ENCODE measurements at places on chromosomes 3 and 15. TPM values are rescaled to one million over a fixed set of nuclear protein-coding genes. Genes with fewer than 3 reads are reported as not detected.

DNA sequence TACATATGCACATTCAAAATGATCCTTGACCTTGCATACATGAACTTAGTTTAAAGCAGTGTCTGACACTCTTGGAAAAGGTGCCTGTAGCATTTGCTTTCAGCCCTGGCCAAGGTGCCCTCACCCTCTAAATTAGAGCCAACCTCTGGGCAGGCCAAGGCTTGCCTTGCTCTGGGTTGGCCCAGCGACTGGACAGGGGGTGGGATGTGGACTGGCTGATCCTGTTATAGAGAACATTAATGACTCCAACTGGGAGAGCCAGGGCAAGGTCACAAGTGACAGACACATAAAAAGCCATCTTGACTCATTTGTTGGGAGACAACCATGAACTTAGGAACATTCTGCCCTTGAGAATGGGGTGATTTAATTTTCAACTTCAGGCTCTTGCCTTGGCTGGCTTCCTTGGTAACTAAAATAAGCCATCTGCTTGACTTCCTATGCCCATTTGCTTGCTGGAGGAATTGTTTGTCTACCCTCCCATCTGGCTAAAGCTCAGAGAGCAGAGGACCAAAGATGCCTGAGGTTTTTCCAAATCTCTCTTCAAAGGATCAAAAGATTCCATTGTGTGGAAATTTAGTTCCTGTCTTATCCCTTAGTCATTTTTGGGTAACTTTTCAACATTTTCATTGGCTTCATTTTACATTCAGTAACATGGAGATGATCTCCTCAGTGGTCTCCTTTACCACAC, 403.7 kb downstream of the SOX2 start:
- H3K36me3 ChIP-seq, result no peaks in the 10 kb centered on the region
- DNase-seq, result no peak
- no peaks in the 10 kb centered on the region for H3K4me1 ChIP-seq
- H3K4me3 ChIP-seq, result no peak overlapping the region
- no peak overlapping the region for H3K27ac ChIP-seq
- H3K27me3 ChIP-seq, result no peaks in the 10 kb centered on the region

- H3K4me3 ChIP-seq, result no peak overlapping the region
- H3K27me3 ChIP-seq, result peaks cover 42% of the 10 kb centered on the region
- H3K27ac ChIP-seq, result no peak overlapping the region
- no peak for DNase-seq
- peaks cover 29% of the 10 kb centered on the region for H3K4me1 ChIP-seq
Observed at GRCh38 chr3:155741603-155742002, 3.3 kb downstream of the PLCH1 start.

Gene WDR49
- polyA plus RNA-seq, result 5.0 TPM

Gene DNAJC17
- polyA plus RNA-seq, result 25.2 TPM

- no peaks in the 10 kb centered on the region for H3K27me3 ChIP-seq
- no peaks in the 10 kb centered on the region for H3K36me3 ChIP-seq
- H3K27ac ChIP-seq, result no peak overlapping the region
- no peak for DNase-seq
Observed at GRCh38 chr15:68586274-68586961, 7.6 kb downstream of the CORO2B start.

Measured in CD14-positive monocyte (primary cell).